ENCODE measurements at places on chromosomes 12 and 14.
A peak's percentile ranks its signal among the peaks of the same experiment; 100 is the strongest.

DNA sequence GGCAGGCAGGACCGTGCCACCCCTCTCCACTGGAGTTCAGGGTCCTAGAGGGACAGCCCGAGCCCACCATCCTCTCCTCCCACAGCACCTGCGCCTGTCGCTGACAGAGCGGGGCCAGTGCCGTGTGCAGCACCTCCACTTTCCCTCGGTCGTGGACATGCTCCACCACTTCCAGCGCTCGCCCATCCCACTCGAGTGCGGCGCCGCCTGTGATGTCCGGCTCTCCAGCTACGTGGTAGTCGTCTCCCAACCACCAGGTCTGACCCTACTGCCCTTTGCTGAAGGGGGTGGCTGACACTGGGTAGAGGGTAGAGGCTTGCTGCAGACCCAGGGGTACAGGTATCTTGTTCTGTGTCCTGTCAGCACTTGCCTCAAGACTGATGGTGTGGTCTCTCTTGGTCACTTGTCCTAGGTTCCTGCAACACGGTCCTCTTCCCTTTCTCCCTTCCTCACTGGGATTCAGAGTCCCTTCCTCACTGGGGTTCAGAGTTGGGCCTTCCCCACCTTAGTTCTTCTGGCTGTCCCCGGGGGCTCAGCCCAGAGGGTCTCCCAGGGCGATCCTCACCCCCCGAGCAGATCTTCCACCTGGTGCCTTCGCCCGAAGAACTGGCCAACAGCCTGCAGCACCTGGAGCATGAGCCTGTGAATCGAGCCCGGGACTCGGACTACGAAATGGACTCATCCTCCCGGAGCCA, 42.0 kb downstream of the SH2B3 start:
- H3K4me1 ChIP-seq = peaks cover 57% of the 10 kb centered on the region
- peak overlapping the region; percentile 96 for H3K27ac ChIP-seq
- DNase-seq = no peak
- H3K4me3 ChIP-seq = no peak overlapping the region
- peaks cover 51% of the 10 kb centered on the region for H3K36me3 ChIP-seq

DNA sequence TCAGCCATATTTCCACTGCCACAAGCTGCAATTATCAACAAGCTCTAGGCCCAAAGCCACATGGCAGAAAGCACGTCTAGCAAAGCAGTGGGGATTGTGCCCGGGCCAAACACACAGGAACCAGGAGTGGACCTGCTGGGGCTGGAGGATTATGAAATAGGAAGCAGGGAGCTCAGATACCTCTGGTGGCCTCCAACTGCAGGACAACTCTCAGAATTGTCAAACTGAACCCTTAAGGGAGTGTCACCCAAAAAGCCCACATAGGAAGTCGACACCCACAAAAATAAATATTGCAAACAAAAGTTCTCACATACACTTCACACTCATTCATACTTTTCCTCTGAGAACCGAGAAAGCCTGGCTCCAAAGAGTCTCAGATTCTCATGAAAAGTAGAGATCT, 26.1 kb downstream of the KCTD10 start:
- no peak overlapping the region for H3K4me3 ChIP-seq
- H3K4me1 ChIP-seq = peaks cover 7% of the 10 kb centered on the region
- no peak for DNase-seq
- no peaks in the 10 kb centered on the region for H3K27me3 ChIP-seq
- peaks cover 42% of the 10 kb centered on the region for H3K36me3 ChIP-seq

GRCh38 chr12:87756111-87756510, 273.1 kb downstream of the C12orf50 start:
- H3K4me3 ChIP-seq = no peak overlapping the region
- H3K27me3 ChIP-seq = no peaks in the 10 kb centered on the region
- H3K4me1 ChIP-seq = no peaks in the 10 kb centered on the region
- no peak overlapping the region for H3K27ac ChIP-seq

DNA sequence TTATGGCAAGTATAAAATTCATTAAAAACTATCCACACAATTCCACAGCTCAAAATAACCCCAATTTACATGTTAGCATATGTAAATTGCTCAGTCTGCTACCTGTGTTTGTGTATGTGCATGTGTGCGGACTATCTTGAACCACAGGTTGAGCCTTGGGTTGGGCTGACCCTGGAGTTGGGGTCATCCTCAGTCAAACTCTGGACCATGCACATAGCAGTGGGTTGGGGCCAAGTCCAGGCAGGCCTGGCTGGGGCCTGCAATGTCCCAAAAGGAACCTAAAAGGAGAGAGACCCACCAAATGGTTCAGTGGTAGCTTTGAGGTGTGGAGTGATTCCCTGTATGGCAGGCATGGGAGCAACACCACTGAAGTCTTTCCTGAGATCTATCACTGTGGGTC, 156.1 kb downstream of the FOXN3 start:
- peaks cover 23% of the 10 kb centered on the region for H3K4me1 ChIP-seq
- no peak for DNase-seq
- no peak overlapping the region for H3K27ac ChIP-seq
- H3K36me3 ChIP-seq = peaks cover 33% of the 10 kb centered on the region

GRCh38 chr12:89529738-89530137, 3.9 kb upstream of the POC1B start:
- no peaks in the 10 kb centered on the region for H3K36me3 ChIP-seq
- DNase-seq = no peak
- no peak overlapping the region for H3K27ac ChIP-seq
- H3K4me3 ChIP-seq = no peak overlapping the region
- peaks cover 8% of the 10 kb centered on the region for H3K4me1 ChIP-seq
- H3K27me3 ChIP-seq = peaks cover 6% of the 10 kb centered on the region

DNA sequence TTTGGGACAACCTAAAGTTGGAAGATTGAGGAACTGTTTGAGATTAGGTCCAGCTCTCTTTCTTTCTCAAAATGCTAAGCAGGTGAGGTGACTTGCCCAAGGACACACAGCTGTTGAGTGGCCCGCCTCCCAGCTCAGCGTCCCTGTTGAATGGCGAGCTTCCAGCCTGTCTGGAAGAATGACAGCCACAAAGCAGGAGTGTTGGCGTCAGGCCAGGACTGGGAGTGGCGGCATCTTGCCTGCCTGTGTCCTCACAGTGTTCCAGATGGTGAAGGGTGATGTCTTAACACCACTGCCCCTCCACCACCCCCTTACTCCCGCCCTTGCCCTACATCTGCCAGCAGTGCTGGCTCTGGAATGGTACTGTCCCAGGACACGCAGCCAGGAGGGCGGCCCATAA, 4.4 kb upstream of the CEBPE start:
- H3K27me3 ChIP-seq = peaks cover 5% of the 10 kb centered on the region
- peaks cover 11% of the 10 kb centered on the region for H3K36me3 ChIP-seq
- H3K27ac ChIP-seq = no peak overlapping the region
- H3K4me3 ChIP-seq = no peak overlapping the region
- no peak for DNase-seq

All from nephron progenitor cell (in vitro differentiated cells).